ENCODE measurements at places on chromosomes 12 and 14. TPM values are rescaled to one million over a fixed set of nuclear protein-coding genes. Genes with fewer than 3 reads are reported as not detected.

DNA sequence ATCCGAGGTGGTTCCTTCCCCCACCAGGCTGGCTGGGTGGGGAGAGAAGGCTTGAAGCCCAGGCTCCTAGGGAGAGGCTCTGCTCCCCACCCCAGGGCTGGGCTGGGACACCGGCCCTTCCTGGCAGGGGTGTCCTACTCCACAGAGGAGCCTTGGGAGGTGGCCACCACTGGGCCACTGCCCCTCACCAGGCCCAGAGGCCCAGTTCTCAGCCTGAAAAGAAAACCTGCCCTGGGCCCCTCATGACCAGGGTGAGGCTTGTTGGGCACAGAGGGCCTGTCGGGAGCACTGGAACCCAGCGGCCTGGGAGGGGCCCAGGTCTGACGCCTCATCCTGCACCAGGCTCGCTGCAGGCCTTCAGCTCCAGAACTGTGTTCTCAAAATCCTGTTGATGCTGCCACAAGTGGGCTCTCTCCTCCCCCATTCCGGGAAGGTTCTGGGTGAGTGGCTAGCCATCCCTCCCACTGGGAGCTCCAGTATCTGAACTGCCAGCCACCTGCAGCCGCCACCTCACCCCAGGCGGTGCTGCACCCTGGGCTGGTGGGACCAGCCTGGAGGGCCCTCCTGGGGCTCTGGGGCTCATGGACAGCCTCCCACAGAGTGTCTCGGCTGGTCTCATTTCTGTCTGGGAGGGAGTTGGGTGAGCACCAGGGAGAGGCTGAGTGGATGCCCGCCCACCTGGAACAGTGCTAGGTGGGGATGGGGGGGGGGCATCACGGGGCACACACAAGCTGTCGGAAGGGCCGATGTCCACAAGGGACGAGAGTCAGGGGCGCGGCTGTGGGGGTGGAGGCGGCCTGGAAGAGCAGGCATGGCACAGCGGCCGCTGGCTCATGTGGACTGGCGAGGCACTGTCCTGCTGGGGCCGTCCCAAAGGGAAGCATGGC, 11.8 kb downstream of the BAG5 start:
- no peak for DNase-seq

DNA sequence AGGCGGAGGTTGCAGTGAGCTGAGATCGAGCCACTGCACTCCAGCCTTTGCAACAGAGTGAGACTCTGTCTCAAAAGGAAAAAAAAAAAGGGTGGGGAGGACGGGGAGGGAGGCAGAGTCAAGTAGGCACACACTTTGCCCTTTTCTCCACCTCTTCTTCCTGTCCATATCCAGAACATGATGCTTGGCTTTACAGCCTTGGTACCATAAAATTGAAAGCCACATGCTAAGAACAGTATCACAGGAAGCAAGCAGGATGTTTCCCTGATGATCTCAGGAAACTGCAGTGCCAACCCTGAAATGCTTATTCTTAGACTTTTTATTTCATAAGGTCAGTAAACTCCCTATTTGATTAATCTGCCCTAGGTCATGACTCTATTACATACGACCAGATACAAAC, 32.5 kb upstream of the YAF2 start:
- DNase-seq = no peak

- DNase-seq = no peak
These were observed 24.8 kb downstream of the RGS6 start for GRCh38 chr14:71956920-71957563.

DNA sequence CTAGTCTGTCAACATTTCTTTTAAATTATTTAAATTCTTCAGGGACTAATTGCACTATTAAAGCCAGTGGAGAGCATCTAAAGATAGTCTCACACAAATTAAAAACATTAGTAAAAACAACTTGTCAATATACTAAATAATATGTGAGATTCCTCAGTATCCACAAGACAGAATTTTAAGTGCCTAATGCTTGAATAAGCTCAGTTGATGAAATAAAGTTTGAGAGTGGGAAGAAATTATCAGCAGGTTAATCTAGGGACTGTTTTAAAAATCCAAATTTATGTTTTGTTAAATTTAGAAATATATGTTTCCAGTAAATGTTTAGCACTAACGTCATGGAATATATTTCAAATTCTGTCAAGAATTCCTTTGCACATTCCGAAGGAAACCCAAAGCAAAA, 105.2 kb downstream of the SLC41A2 start:
- DNase-seq = no peak

IRAK3 gene
- total RNA-seq = not detected

RFX4 gene
- total RNA-seq = not detected

GRCh38 chr14:92963301-92964123, 40.6 kb downstream of the CHGA start:
- DNase-seq = peak; percentile 22

DNA sequence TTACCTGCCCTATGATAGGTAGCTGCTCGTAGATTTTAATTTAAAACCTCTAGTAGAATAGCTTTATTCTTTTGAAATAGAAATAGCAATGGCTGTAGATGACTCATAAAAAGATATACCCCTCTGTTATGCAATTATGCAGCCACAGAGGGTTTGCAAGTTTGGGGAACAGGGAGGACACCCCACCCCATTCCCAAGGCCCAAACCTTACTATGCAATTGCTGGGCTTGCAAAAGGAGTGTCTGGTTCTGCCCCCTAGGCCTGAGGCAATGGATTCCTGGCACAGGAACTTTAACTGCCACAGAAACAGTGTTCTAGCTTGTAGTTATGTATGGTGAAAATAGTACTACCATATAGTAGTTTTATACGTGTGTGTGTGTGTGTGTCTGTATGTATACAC, 403.3 kb downstream of the ADAMTS20 start:
- DNase-seq = no peak

GRCh38 chr14:87055007-87055406, 938.0 kb downstream of the GALC start:
- no peak for DNase-seq

DAO gene
- total RNA-seq = not detected

- DNase-seq = no peak
These were observed 336.4 kb downstream of the FOXG1 start for GRCh38 chr14:29102996-29103395.

DNA sequence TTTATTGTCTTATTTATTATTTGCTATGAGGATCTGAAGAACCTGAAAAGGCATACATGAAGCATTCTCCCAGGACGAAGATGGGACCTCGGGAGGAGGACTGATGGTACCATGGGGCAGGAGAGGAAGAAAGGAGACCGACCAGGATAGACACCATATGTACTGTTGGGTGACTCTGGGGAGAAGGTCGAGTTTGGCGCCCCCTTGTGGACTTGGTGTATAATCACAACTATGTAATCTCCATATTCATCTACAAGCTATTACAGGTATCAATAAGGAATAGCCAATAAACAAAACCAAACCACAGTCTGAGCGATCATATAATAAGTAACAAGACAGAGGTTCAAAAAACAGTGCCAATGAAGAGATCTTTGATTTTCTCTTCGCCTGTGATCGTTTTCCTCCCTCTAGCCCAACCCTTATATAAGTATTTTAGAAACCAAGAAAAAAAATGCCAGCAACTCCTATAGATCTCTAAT, 139.1 kb downstream of the SPTSSA start:
- DNase-seq = peak; percentile 55
